Activated naive CD4-positive, alpha-beta T cell treated with anti-CD3 and anti-CD28 coated beads, Interleukin-2, amount 10 ng/mL, durations not matched to agents 5 hours and 36 hours (primary cell): ENCODE measurements at places on chromosomes 2 and 18. TPM values are rescaled to one million over a fixed set of nuclear protein-coding genes. Genes with fewer than 3 reads are reported as not detected.

Gene FBXO36
- total RNA-seq, result 0.50 TPM

Gene FMNL2
- total RNA-seq, result 0.75 TPM

Gene RAB17
- total RNA-seq, result not detected

Gene LONRF2
- not detected for total RNA-seq

Gene VWC2L
- total RNA-seq, result not detected

Gene FER1L5
- total RNA-seq, result not detected

Gene ANKRD30BL
- not detected for total RNA-seq

Gene PKDCC
- not detected for total RNA-seq

Gene MERTK
- 0.14 TPM for total RNA-seq

Gene CDH19
- not detected for total RNA-seq

Gene UGT1A4
- total RNA-seq, result not detected

Gene FEV
- total RNA-seq, result not detected

Gene TBR1
- 0.18 TPM for total RNA-seq

Gene SIX3
- not detected for total RNA-seq

Gene FKBP1B
- total RNA-seq, result 0.43 TPM

Gene HAAO
- not detected for total RNA-seq

Gene CCDC85A
- not detected for total RNA-seq

Gene UGT1A6
- total RNA-seq, result not detected

Gene NOSTRIN
- total RNA-seq, result not detected

Gene GCKR
- total RNA-seq, result not detected

Gene SH3RF3
- total RNA-seq, result 0.40 TPM

Gene SLC40A1
- 11.9 TPM for total RNA-seq

Gene RAD51AP2
- total RNA-seq, result not detected

Gene FNDC4
- not detected for total RNA-seq

Gene C18orf54
- 8.1 TPM for total RNA-seq

Gene ICA1L
- 2.8 TPM for total RNA-seq

Gene CTAGE1
- total RNA-seq, result not detected

Gene KHK
- 11.1 TPM for total RNA-seq

Gene LYG2
- not detected for total RNA-seq

Gene CEBPZ
- total RNA-seq, result 43.4 TPM

Gene ANKRD23
- total RNA-seq, result 16.5 TPM

Gene UGT1A9
- total RNA-seq, result not detected

Gene LINC00305
- total RNA-seq, result not detected

Gene CYRIA
- 0.48 TPM for total RNA-seq

Gene MRO
- not detected for total RNA-seq

Gene MYO5B
- total RNA-seq, result not detected

Gene CEBPZOS
- total RNA-seq, result 34.0 TPM

Gene DSC2
- not detected for total RNA-seq

Gene IL1RL1
- total RNA-seq, result 0.19 TPM

Gene LMAN1
- 81.1 TPM for total RNA-seq

Gene FAM110C
- 0.30 TPM for total RNA-seq

Gene RAMP1
- 15.9 TPM for total RNA-seq

Gene POTEE
- 0.39 TPM for total RNA-seq

Gene MOGAT1
- total RNA-seq, result not detected

Gene ASXL2
- total RNA-seq, result 45.9 TPM

Gene SCN1A
- total RNA-seq, result not detected

Gene FIGN
- total RNA-seq, result not detected

Gene TNS1
- total RNA-seq, result 10.3 TPM

Gene NEB
- total RNA-seq, result 0.58 TPM

Gene AQP12B
- not detected for total RNA-seq

Gene TEX51
- not detected for total RNA-seq

Gene CAVIN2
- not detected for total RNA-seq

Gene SLC16A14
- total RNA-seq, result 1.3 TPM
